AG04449 (cell line): ENCODE measurements at places on chromosomes 3 and 15.

GRCh38 chr3:53224026-53224425 lies 31.8 kb downstream of the TKT start:
- DNase-seq: no peak

GRCh38 chr15:65839354-65839901 lies 29.9 kb upstream of the RAB11A start:
- DNase-seq: no peak

- DNase-seq: no peak
Measured at GRCh38 chr3:24522146-24522579, 27.5 kb upstream of the THRB start.

DNA sequence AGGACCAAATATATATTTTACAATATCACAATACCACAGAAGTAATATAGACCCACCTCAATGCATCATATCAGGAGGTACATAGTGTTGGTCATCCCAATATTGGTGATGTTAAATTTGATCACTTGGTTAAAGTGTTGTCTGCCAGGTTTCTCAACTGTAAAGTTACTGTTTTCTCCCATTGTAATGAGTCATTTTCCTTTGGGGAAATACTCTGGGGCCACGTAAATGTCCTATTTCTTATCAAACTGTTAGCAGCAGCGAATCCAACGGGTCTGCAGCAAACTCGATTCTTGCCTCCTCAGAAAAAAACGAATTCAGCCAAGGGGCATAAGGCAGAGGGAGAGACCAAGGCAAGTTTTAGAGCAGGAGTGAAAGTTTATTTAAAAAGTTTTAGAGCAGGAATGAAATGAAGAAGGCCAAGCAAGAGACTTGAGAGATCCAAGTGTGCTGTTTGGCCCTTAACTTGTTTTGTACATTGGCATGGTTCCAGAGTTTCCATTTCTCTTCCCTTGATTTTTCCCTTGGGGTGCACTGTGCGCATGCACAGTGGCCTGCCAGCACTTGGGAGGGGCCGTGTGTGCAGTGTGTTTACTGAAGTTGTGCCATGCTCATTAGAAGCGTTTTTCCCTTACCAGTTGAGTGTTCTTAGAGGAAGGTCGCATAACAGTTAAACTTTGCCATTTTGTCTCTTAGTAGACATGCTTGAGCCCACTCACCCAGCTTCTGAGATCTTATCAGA lies 512.5 kb downstream of the AGBL1 start:
- no peak for DNase-seq

- DNase-seq: no peak
Measured at GRCh38 chr15:86494475-86494874, 414.8 kb downstream of the AGBL1 start.

- DNase-seq: no peak
Measured at GRCh38 chr3:37257581-37257980, 83.2 kb upstream of the LRRFIP2 start.

DNA sequence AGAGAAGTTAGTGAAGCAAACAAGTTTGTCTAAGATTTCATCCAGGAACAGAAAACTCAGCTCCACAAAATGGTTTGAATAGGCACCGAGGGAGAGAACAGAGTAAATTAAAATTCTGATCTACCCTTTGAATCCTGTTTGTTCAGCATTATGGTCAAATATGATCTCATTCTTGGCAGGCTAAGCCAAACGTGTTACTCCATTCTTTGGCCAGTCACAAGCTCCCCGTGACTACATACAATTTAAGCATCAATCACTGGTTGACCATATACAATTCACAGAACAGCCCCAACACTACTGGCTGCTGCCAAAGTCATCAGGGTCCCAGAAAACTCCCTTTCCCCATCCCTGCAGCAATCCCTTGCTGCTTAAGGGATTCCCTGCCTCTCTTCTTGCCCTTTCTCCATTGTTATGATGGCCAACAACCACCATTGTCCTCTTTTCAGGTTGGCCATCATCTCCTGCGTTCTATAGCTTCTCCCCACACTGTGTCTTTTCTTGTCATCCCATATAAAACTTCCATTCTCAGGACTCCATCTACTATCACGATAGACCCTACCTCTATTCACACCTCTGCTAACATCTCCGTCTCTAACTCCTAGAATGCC lies 46.3 kb downstream of the GOLIM4 start:
- DNase-seq: no peak

DNA sequence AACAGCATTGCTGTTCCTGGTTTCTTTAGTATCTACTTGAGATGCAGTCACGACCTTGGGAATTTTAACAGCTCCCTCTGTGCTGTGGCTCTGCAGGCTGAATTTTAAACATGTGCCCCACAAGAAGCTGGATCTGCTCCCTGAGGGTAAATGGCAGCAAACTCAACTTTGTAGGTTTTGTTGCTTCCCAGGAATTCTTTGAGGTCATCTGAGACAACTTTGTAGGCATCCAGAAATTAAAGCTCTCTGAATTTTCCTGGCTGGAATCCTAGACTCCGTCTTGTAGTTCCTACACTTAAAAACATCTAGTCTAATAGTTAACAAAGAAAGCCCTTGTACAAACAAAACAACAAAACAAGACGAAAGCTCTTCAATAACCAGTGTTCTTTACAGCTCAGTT lies 366.3 kb downstream of the FEZF2 start:
- peak; percentile 17 for DNase-seq

DNA sequence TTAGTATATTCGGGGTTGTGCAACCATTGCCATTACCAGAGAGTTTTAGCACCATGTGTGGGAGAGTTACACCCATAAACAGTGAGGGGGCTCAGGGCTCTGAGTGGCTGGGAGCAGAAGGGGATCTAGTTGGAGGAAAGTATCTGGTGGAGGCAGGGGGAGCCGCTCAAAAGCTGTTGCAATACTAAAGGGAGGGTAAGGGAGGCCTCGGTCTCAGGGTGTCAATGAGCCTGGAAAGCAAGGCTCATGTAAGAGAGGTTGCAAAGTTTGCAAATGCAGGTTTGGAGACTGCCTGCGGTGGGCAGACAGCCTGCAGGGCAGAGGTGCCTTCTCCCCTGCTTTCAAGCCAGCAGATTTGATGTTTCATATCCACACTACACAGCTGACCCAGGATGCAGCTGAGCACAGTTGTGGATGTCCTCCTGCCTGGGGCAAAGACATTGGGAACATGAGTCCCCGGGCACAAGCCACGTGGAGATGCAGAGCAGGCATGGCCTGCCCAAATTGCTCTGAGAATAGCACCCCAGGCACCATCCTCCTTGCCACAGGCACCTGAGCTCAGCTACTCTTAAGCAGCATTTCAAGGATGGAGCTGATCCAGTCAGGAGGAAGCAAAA lies 181.4 kb downstream of the TLE3 start:
- no peak for DNase-seq

DNA sequence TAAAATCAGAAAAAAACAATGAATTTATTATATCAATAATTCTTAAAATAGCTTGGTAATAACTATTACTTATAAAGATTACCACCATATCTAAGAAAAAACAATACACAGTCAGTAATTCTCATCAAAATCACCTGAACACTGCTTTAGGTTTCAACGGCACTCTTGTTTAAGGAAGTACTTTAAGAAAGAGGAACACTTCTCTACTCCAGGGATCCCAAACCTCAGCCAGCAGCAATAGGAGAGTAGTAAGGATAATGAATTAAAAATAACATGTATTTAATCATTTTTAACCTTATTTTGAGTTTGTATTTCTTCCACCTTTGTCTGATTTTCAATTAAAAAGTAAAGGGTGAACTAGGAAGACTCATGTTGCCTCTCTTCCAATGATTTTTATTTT lies 494.0 kb upstream of the NR2F2 start:
- DNase-seq: no peak
